Fibroblast of mammary gland (primary cell): ENCODE measurements at places on chromosomes 12 and 14.

GRCh38 chr12:120283318-120283717 lies 8.4 kb downstream of the RNU4-2 start:
- DNase-seq = no peak

GRCh38 chr14:55684956-55685584 lies 105.1 kb downstream of the KTN1 start:
- DNase-seq = peak; percentile 59

- DNase-seq = peak; percentile 85
These were observed 26.5 kb upstream of the STRAP start for GRCh38 chr12:15855646-15856045.

GRCh38 chr14:69647213-69647612 lies 35.8 kb downstream of the SUSD6 start:
- no peak for DNase-seq

DNA sequence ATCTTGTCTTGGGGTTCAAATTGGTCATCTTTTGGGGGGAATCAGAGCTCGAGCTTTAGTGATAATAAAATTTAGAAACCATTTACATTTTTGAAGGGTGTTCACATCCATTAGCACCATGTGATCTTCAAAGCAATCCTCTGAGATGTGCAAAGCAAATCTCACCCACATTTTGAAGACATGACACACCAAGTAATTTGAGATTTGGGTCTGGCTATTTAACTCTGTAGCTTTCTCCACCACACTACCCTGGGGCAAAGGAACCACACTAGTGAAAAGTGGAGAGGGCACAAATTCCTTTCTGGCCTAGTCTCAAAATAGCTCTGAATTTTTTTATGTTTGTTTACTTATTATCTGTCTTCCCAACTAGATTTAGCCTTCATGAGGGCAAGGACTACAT lies 46.6 kb upstream of the TMEM233 start:
- no peak for DNase-seq

- peak; percentile 66 for DNase-seq
These were observed at the start of gene RNASE7 for GRCh38 chr14:21041676-21042433. Gene RNASE7, plus strand, starts transcription at chr14:21042362. Its CDS starts 631 bp downstream, at chr14:21042993.

- DNase-seq = no peak
These were observed 11.7 kb downstream of the CLEC2A start for GRCh38 chr12:9920451-9920850.

DNA sequence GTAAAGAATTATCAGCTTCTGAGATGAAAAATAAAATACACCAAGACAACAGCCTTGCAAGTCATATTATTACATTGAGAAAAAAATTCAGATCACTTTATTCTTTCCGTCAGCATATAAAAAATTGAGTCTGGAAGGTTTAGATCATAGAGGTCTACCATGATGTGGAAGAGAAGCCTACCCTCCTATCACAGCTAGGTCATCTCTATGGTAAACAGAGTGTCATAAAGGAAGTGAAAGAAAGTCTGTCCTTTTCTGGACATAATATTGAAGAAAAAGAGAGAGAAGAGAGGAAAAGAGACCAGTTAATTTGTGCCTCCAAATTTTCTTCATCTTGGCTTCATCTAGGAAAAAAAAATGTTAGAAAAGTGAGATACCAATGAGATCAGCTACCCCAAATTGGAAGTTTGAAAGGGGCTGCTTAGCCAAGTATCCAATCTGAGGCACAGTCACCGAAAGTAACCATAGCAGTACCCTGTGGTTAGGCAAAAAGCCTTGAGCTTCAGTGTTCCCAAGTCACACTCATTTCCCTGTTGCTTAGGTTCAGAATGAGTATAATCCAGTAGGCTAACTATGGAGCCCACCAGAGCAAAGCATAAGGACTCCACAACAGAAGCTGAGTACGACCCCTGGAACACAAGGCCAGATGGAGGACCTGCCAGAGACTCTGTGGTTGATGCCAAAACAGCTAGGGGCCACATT lies 38.1 kb downstream of the DUSP6 start:
- DNase-seq = no peak

GRCh38 chr12:53230108-53230845 lies 1.7 kb downstream of the RARG start:
- no peak for DNase-seq

GRCh38 chr14:72002731-72003130 lies 70.5 kb downstream of the RGS6 start:
- no peak for DNase-seq

- DNase-seq = no peak
These were observed 44.5 kb downstream of the RERGL start for GRCh38 chr12:18045446-18045992.

DNA sequence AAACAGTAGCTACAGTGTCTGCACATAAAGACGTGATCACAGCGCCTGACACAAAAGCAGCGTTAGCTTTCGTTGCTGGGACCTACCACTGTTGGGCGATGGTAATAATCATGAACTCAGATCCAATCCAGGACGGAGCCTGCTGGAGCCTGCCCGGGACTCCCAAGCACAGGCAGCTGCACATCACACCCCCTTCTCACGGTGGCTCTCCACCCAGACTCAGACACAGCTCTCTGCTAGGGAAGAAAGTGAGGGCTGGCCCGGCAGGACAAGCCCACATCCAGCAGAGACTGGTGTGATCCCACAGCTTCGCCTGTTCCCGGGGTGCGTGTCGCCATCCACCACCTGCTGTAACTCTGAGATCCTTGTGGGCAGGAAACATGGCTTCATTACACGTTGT lies 49.9 kb upstream of the FOXN3 start:
- DNase-seq = no peak

DNA sequence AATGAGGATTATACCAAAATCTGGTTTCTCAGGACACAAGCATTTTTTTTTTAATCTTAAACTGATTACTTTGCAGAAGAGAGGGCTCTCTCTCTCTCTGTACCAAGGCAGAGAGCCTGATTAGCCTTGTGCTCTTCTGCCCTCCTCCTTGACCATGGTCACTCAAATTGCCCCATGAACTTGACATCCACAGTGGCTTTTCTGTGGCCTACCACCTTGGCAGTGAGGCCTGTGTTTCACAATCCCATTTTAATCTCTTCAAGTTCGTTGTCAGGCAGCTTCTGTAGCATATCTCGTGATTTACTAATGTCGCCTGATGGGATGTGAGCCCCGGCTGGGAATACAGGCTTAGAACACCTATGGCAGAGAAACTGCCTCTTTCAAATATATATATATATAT lies 30.7 kb upstream of the PWP1 start:
- DNase-seq = no peak

DNA sequence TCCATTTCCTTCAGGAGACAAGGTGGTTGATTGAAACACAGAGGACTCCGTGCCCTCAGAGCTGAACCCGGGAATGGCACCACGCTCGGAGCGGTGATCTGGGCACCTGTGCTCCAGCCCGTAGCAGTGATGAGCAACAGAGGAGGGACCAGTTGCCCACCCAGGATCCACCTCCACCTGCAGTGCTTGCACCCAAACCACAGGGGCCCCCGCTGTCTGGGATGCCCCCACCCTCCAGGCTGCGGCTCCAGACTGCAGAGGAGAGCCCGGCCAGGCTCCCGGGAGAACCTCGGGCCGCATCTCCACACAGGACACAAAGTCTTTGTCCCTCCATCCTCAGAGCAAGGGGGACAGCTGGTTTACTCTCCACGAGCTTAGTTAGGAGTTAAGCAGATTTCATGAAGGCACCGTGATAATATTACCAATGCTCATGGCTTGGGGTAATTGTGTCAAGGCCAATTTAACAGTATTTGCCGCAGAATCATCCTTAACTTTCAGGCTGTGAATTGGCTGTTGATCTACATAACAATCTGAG lies 100.6 kb downstream of the TNFAIP2 start:
- no peak for DNase-seq

DNA sequence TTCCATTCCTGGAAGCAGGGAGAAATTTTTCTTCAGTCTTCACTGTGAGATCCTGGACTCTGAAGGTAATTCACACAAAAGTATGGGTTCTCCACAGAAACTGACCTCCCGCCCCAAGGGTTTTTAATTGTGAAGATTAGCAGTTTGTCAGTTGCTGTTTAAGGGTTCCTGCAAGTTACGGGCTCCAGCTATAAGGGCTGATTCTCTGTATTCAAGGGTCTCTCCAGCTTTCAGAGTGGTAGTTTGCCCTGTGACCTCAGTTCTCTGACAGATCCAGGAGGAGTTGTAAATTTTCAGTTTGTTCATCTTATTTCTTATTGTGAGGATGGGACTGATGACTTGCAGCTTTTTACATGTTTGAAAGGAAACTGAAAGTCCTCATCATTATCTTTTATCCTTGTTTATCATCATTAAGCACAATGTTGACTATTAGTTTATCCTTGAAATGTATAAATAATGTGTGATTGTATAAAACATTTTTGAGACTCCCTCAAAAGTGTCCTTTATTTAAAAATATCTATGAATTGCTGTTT lies 110.9 kb downstream of the SCAF11 start:
- DNase-seq = no peak

GRCh38 chr14:105011312-105011990 lies 9.4 kb downstream of the CDCA4 start:
- DNase-seq = no peak

- DNase-seq = peak; percentile 11
These were observed 2.4 kb upstream of the ERC1 start for GRCh38 chr12:988646-989045.

GRCh38 chr12:132653567-132654290 lies 33.4 kb downstream of the POLE start:
- DNase-seq = peak; percentile 5

DNA sequence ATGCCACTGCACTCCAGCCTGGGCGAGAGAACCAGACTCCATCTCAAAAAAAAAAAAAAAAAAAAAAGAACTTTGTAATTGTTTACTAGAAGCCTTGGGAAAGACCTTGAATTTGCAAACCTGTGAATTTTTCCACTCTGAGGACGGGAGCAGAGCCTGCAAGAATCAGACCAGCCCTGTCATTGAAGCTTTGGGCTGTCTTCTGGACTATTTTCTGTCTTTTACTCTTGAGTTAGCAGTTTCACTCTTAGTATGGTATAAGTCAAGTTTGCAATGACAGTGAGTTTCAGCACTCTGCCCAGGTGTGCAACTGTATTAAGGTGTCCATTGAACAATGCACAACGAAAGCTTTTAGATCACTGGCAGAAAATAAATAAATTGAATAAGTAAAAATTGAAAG lies 81.4 kb upstream of the KRAS start:
- DNase-seq = no peak
